Pancreas (tissue), 10 donors: ENCODE measurements at places on chromosomes 3 and 15. TPM values are rescaled to one million over a fixed set of nuclear protein-coding genes. Genes with fewer than 3 reads are reported as not detected.

The CCDC54 gene
- not detected for polyA plus RNA-seq

The GRM2 gene
- polyA plus RNA-seq, result 0.45 TPM

The GRAMD1C gene
- 16.0 TPM for polyA plus RNA-seq

The MOBP gene
- polyA plus RNA-seq, result not detected

The GOLGA8K gene
- 0.23 TPM for polyA plus RNA-seq

- no peak for DNase-seq
Observed at GRCh38 chr3:179027326-179027900, 44.2 kb downstream of the ZMAT3 start.

GRCh38 chr15:47917881-47918280 is 200.6 kb downstream of the SEMA6D start:
- DNase-seq, result no peak

DNA sequence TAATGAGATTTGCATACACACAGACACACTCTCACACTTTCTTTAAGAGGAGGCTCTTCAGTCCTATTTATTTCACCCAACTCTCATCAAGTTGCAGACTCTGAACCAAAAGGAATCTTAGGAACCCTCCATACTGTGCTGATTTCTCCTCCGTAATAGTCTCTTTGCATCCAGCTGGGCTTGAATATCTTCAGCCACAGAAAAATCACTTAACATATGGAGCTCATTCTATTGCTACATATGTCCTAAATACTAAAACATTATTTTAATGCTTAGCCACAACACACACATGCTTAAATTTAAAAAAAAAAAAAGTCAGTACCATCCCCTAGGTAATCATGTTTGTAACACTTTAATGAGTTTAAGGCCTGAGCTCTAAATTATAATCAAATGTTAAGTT is 287.5 kb upstream of the CNTN6 start:
- no peak for DNase-seq

GRCh38 chr15:94791008-94791407 is 559.6 kb downstream of the MCTP2 start:
- DNase-seq, result no peak

- DNase-seq, result no peak
Observed at GRCh38 chr3:150960708-150961684, 11.5 kb downstream of the CLRN1 start.

GRCh38 chr15:35104526-35105147 is 19.5 kb upstream of the NANOGP8 start:
- no peak for DNase-seq

DNA sequence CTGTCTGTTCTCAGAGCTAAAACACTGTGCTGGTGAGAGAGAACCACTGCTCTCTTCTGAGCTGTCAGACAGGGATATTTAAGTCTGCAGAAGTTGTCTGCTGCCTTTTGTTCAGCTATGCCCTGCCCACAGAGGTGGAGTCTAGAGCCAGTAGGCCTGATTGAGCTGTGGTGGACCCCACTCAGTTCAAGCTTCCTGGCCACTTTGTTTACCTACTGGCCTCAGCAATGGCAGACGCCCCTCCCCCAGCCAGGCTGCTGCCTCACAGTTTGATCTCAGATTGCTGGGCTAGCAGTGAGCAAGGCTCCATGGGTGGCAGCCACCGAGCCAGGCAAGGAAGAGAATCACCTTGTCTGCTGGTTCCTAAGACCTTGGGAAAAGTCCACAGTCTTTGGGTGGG is 21.0 kb upstream of the CACNA1D start:
- DNase-seq, result no peak

DNA sequence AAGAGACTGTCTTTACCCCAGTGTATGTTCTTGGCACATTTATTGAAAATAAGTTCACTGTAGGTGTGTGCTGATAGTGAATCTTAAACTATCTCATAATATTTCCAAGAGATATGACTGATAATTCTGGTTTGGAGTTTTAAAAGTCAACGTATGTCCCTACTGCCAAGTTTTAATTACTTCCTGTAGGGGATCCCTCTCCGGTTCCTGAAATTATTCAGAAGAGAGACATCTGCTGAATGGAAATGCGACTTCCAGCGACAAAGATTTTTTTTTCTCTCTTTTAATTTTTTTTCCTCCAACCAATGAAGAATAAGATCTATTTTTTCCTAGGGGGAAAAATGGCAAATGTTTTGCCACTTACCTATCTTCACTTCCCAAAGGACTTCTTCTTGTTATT is 498.9 kb upstream of the TGFBR2 start:
- no peak for DNase-seq

GRCh38 chr15:44159492-44159891 is 35.6 kb downstream of the FRMD5 start:
- no peak for DNase-seq
